HFFc6 (cell line): ENCODE measurements at places on chromosomes 2 and 18. TPM values are rescaled to one million over a fixed set of nuclear protein-coding genes. Genes with fewer than 3 reads are reported as not detected.

The KATNAL2 gene
- total RNA-seq = 0.80 to 0.94 TPM (median 0.82 TPM) in 3 replicates

DNA sequence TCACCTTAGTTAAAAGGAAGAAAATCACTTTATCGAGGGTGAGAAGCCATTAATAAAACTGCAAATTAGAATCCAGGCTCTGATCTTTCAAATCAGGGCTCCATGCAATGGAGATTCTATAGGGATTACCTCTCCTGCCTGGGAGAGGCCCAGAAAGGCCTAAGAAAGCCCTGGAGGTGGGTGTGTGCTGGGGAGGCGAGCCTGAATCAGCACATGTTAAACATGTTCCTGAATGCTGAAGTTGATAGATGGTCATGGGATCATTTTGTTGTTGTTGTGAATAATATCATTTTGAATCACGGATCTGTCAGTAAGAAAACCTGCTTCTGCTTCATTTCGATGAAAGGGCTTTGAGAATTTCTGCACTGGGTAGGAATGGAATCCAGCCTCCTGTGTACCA is 254.3 kb downstream of the ACKR3 start:
- no peak overlapping the region for H3K4me3 ChIP-seq
- H3K4me1 ChIP-seq = no peaks in the 10 kb centered on the region
- H3K36me3 ChIP-seq = no peaks in the 10 kb centered on the region
- peaks cover 6% of the 10 kb centered on the region for H3K27me3 ChIP-seq
- no peak overlapping the region for H3K27ac ChIP-seq
- no peak for DNase-seq

DNA sequence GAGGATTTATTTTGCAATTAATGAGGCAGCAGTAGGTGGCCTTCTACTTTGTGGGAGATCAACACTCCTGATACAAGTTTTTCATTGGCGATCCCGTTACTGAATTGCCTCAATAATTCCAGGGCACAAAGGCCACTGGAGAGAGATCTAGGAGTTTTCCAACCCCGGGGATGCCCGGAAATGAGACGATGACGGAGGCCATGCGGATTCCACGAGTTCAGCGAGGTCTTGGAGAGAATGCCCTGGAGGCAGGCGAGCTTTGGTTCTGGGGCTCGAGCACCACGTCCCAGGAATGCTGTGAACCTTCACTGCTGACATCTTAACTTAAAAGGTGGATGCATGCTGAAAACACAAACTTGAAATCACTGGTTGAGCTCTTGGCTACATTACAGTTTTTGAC is 74.2 kb downstream of the LDLRAD4 start:
- H3K27me3 ChIP-seq = peaks cover 2% of the 10 kb centered on the region; the same call in 1 of the 2 replicates
- no peaks in the 10 kb centered on the region for H3K4me1 ChIP-seq
- H3K36me3 ChIP-seq = no peaks in the 10 kb centered on the region
- DNase-seq = no peak

DNA sequence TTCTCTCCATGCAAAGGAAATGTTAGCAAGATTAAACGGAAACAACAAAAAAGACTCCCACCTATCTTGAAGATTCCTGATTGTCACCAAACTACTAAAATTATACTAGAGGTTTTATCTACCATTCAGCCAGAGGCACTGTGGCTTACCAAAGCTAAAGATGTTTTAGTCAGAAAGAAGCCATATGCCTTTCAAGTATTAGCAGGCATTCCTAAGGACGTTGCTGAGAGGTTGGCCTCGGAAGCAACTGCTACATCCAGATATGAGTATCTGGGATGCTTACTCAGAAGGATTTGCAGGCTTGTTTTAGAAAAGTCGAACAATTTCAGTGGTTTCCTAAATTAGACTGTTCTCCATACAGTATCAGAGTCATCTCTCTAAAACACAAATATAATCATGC is 88.3 kb upstream of the UBE2E3 start:
- no peak overlapping the region for H3K27ac ChIP-seq
- peaks cover 12% of the 10 kb centered on the region; the same call in 1 of the 2 replicates for H3K36me3 ChIP-seq
- H3K27me3 ChIP-seq = no peaks in the 10 kb centered on the region
- no peak for DNase-seq
- peaks cover 15% of the 10 kb centered on the region for H3K4me1 ChIP-seq
- no peak overlapping the region for H3K4me3 ChIP-seq

The TMEM200C gene
- total RNA-seq = not detected in 3 replicates

DNA sequence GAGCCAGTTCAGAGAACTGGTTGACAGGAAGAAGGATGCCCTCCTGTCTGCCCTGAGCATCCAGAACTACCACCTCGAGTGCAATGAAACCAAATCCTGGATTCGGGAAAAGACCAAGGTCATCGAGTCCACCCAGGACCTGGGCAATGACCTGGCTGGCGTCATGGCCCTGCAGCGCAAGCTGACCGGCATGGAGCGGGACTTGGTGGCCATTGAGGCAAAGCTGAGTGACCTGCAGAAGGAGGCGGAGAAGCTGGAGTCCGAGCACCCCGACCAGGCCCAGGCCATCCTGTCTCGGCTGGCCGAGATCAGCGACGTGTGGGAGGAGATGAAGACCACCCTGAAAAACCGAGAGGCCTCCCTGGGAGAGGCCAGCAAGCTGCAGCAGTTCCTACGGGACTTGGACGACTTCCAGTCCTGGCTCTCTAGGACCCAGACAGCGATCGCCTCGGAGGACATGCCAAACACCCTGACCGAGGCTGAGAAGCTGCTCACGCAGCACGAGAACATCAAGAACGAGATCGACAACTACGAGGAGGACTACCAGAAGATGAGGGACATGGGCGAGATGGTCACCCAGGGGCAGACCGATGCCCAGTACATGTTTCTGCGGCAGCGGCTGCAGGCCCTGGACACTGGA is 92.5 kb upstream of the EML6 start:
- H3K36me3 ChIP-seq = peaks cover 77% of the 10 kb centered on the region
- H3K27me3 ChIP-seq = peaks cover 6% of the 10 kb centered on the region
- peaks cover 46% of the 10 kb centered on the region for H3K4me1 ChIP-seq
- no peak for DNase-seq

DNA sequence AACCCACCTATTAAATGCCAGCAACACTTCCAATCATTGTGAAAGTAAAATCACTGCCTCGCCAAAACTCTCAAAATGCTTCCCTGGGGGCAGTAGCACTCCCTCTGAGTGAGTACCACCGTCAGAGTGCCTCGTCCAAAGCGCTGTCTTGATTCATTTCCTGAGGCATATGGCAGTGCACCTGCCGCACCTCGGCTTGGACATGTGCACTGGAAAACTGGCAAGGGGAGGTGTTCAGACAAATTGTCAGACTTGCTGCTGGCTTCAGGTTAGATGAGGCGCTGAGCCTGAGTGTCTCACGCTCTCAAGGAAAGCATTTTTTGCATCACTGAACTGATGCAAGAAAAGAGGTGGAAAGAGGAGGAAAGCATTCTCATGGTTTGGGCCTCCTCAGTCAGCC is 132.8 kb downstream of the ATL2 start:
- no peak overlapping the region for H3K4me3 ChIP-seq
- no peak for DNase-seq
- no peak overlapping the region for H3K27ac ChIP-seq
- H3K27me3 ChIP-seq = peaks cover 36% of the 10 kb centered on the region
- no peaks in the 10 kb centered on the region for H3K36me3 ChIP-seq
- H3K4me1 ChIP-seq = peaks cover 6% of the 10 kb centered on the region; the same call in 1 of the 2 replicates

DNA sequence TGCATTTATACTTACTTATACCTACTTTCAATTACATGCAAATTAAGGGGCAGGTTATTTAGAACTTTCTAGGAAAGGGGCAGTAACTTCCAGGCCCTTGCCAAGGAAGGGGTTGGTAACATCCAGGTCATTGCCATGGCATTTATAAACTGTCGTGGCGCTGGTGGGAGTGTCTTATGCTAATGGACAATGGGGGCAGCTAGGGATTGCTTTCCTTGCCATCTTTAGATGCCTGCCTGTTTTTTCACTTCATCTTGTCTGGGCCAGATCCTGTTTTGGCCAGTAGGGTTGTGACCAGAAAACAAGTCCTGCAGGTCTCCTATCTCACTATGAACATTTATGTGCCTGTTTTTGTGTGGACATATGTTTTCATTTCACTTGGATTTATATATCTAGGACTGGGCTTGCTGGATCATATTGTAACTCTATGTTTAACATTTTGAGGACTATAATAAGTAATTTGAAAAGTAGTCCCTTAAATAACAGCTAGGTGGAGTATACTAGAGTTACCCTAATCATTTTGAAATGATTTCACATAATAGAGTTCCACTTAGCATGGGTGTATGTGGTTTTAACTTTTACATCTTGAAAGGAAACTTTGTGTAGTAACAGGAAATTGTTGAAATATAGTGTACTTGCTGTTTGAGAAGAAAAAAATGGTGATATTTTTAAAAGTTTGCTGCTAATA is 56.1 kb downstream of the LCLAT1 start:
- peaks cover 33% of the 10 kb centered on the region for H3K4me1 ChIP-seq
- peaks cover 25% of the 10 kb centered on the region for H3K36me3 ChIP-seq
- peak overlapping the region; percentile 27; the same call in 1 of the 2 replicates for H3K27ac ChIP-seq
- no peak for DNase-seq

DNA sequence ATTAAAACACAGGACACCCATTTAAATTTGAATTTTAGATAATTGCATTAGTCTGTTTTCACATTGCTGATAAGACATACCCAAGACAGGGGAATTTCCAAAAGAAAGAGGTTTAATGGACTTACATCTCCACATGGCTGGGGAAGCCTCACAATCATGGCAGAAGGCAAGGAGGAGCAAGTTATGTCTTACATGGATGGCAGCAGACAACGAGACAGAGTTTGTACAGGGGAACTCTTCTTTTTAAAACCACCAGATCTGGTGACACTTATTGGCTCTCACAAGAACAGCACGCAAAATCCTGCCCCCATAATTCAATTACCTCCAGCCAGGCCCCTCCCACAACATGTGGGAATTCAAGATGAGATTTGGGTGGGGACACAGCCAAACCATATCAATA is 79.8 kb upstream of the SMAD2 start:
- no peaks in the 10 kb centered on the region for H3K4me1 ChIP-seq
- H3K4me3 ChIP-seq = no peak overlapping the region
- H3K27ac ChIP-seq = no peak overlapping the region
- H3K36me3 ChIP-seq = no peaks in the 10 kb centered on the region

GRCh38 chr18:49305688-49306336 is 154.6 kb downstream of the DYM start:
- no peak for DNase-seq
- no peak overlapping the region for H3K27ac ChIP-seq
- H3K4me1 ChIP-seq = no peaks in the 10 kb centered on the region
- H3K36me3 ChIP-seq = peaks cover 12% of the 10 kb centered on the region
- H3K27me3 ChIP-seq = no peaks in the 10 kb centered on the region; the same call in 1 of the 2 replicates
- H3K4me3 ChIP-seq = no peak overlapping the region

- no peak for DNase-seq
- no peak overlapping the region for H3K4me3 ChIP-seq
- H3K4me1 ChIP-seq = peaks cover 25% of the 10 kb centered on the region
- peaks cover 3% of the 10 kb centered on the region for H3K27me3 ChIP-seq
- no peak overlapping the region for H3K27ac ChIP-seq
Observed at GRCh38 chr2:54546923-54547720, 91.0 kb downstream of the SPTBN1 start.

- H3K4me1 ChIP-seq = peaks cover 23% of the 10 kb centered on the region
- H3K27me3 ChIP-seq = no peaks in the 10 kb centered on the region; the same call in 1 of the 2 replicates
- no peak overlapping the region for H3K27ac ChIP-seq
- H3K36me3 ChIP-seq = no peaks in the 10 kb centered on the region
Observed at GRCh38 chr2:45781464-45781811, 130.0 kb downstream of the PRKCE start.

DNA sequence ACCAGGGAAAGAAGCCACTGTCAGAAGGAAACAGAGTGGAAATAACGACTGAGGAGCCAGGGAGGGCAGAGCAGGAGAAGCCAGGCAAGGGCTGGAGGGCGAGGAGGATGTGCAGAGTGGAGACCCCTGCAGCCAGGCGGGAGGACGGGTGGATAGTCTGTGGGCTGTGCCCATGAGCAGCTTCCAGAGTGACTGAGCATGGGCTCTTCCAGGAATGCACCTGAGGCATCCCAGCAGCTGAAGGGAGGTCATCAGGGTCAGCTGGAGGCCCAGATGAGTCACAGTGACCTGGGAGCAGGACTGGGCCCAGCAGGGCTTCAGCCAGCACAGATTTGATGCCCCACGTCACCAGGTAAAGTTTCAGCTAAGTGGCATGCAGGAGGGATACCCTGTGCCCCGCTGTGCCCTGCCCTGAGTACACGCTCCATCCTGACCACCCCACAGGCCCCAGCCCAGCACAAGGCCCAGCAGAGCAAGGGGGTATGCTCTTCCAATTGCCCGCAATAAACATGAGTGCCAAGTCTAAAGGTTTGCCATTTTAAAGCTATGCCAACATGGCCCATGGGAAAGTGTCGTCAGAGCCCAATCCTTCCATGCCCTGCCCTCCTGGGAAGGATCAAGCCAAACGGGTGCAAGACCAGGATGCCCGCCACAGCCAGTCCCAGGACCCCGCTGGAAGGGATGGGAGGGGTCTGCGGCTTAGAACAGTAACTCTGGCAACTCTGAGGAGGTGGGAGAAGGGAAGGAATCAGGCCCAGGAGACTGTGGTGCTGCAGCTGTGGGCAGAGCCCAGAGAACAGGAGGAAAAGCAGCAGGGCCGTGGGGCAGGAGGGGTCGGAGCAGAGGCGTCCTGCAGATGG is 85.7 kb downstream of the SEPTIN10 start:
- no peak overlapping the region for H3K4me3 ChIP-seq
- peaks cover 4% of the 10 kb centered on the region; the same call in 1 of the 2 replicates for H3K4me1 ChIP-seq

The WNT6 gene
- total RNA-seq = not detected in 3 replicates

GRCh38 chr2:8576525-8577167 is 105.2 kb upstream of the ID2 start:
- no peak overlapping the region for H3K4me3 ChIP-seq
- peaks cover 14% of the 10 kb centered on the region for H3K4me1 ChIP-seq
- no peak overlapping the region for H3K27ac ChIP-seq
- DNase-seq = no peak

DNA sequence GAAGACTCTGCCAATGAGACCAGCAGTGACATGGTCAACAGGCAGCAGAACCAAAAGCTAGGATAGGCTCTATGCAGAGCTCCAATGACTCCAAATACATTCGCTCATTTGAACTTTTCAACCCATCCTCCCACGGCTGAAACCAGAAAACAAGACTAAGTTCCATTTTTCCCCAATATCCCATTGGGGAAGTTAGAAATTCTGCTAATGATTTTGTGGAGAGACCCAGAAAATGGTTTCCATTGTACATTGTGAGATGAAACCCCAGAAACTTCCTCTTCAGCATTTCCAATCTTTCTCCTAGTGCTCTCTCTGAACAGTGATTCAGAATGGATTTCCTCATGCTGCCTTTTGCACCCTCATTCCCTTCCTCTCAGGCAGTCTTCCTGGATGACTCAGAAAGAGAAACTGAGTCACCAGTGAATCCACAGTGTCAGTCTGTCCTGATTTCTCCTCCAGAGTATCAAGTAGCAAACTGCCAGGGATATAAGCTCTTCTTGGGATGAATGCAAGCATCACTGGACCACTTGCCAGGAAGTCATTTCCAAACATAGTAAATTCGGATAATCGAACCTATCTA is 467.7 kb upstream of the ID2 start:
- peaks cover 5% of the 10 kb centered on the region; the same call in 1 of the 2 replicates for H3K27me3 ChIP-seq
- peaks cover 8% of the 10 kb centered on the region for H3K4me1 ChIP-seq
- no peak overlapping the region for H3K4me3 ChIP-seq
- no peak for DNase-seq
- no peak overlapping the region for H3K27ac ChIP-seq
- H3K36me3 ChIP-seq = no peaks in the 10 kb centered on the region
